ENCODE measurements at places on chromosomes 2 and 18.
A peak's percentile ranks its signal among the peaks of the same experiment; 100 is the strongest.

DNA sequence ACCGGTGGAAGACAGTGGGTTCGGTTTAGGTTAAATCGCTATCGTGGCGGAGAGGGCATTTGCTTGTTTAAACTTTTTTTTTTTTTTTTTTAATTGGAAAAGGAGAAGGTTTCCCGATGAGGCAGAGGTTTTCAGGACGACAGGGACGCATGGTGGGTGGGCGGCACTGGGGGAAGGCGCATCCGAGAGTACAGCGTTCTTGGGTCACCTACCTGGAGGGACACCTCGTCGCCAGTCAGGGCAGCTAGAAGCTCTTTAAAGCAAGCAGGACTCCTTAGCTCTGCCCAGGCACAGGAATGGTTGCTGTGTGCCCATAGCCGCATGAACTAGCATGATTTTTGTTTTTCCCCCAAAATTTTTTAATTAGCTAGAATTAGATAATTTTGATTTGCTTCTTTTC lies 437 bp downstream of the LDLRAD4 start:
- DNase-seq: no peak

DNA sequence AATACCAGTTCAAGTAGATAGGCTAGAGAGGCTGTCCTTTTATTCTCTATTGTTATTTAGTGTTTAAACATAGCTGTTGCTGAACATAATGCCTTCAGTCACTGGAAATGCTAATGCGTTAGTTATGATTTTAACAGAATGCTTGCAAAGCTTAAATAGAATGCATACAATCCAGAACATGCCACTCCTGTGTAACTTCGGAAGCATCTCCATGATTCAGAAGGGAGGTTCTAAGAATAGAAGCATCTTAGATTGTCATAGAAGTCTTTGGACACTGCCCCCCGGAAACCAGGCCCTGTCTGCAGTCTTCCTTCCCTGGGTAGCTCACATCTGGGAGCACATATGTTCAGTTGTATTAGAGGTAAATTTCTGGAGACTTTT lies 73.2 kb downstream of the ZNF532 start:
- no peak for DNase-seq

DNA sequence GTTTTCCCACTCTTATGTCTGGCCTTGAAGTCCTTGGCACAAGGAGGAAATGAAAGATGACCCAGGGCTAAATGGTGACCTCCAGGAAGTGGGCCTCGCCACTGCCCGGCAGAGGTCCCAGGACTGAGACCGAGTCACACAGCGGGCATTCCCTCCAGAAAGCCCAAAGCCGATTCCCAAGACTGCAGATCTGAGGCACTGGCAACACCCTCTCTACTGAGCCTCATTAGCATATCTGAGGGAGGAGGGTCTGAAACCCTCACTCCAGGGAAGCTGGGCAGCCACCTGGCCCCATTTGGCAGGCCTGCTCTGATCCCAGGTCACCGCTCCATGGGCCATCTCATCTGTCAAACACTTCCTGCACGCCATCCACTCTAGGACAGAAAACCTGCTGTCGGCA lies 29.1 kb downstream of the FAM178B start:
- DNase-seq: no peak

DNA sequence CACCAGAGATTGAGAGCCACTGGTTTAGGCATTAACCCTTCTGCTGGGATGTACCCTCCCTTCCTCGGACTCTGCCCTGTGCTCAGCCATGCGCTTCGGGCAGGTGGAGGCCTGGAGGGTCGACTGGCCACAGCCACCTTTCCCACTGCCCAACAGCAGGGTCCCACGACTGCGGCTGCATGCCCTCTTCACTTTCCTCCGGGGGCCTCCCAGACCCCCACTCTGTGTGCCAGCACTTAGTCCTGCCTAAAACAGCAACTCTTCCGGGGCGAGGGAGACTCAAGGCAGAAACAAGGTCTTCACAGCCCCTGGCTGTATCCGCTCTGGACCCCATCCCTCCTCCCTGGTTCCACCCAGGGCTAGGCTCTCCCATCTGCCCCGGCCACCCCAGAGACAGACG lies 31.3 kb upstream of the BIN1 start:
- no peak for DNase-seq

DNA sequence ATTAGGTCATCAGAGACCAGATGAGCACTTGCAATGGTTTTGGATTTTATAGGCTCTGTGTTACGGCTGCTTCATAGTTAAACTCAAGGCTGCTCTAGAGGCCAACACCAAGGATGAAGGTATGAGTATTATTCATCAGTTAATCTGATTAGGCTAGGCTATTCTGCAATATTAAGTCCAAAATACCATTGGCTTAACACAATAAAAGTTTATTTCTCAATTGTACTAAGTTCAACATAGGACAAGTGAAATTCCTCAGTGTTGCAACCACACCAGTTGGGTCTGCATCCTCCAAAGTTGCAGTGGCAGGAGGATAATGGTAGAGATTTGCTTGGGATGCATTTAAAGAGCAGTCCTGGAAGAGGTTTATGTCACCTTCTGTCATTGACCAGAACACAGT lies 538.3 kb upstream of the CDH2 start:
- DNase-seq: no peak

GRCh38 chr2:60379684-60380083 lies 173.8 kb downstream of the BCL11A start:
- no peak for DNase-seq

DNA sequence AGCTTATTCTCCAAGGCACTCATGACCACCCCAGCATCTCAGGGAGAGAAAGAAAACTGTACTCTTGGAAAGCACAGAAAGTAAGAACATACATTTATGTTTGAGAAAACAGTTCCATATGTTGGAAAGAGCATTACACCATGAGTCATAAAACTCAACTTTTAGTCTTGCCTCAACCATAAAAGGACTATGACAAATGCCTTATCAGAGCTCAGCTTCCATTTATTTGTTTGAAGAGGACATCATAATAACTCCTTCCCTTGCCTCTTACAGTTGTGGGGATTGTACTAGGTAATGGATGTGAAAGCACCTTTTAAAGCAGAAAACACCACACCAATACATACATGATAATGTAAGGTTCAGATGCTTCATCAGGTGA lies 370.8 kb downstream of the LNPK start:
- DNase-seq: no peak

DNA sequence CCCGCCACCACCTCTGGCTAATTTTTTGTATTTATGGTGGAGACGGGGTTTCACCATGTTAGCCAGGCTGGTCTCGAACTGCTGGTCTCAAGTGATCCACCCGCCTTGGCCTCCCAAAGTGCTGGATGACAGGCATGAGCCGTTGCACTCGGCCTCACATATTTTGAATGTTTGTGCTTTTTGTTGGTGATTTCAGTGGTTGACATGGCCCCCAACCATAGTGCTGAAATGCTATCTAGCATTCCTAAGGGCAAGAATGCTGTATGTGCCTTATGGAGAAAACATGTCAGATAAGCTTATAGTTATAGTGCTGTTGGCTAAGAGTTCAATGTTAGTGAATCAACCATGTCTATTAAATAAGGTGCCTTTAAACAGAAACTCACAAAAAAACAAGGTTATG lies 8.9 kb downstream of the ZAP70 start:
- DNase-seq: no peak

DNA sequence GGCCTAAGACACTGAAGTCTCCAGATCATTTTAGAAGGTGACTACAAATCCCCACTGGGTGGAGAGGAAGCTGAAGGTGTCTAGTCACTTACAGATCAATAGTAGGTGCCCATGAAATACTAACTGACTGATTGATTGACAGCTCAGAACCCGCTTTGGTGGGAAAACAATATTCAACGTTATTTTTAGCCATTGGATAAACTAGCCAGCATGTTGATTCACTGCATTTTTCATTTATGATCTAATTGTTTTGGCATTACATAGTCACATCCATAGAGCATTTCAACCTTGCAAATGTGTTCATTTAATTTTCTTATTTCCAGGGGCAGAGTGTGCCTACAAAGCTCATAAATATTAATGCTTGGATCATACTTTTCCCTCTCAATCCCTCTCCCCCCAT lies 162.3 kb downstream of the MREG start:
- DNase-seq: no peak

- no peak for DNase-seq
Observed at GRCh38 chr18:59834267-59834666, 65.5 kb upstream of the PMAIP1 start.

DNA sequence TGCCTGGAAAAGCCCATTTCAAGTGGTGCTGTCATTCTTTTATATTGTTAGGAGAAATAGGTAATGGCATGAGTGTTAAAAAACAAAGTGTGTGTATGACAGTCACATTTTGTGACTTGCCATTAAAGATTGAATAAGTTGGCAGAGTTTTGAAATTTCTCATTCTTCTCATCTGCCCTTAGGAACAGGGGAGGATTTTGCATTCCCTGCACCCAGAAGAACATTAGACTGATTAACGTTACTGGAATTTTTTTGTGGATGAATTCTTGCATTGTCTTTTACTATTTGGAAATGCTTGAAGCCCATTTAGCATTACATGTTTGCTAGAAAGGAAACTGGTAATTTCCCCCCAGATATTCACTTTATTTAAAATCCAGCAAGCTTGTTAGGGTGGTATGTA lies 162.2 kb downstream of the BABAM2 start:
- DNase-seq: no peak

GRCh38 chr18:27994571-27994970 lies 182.4 kb downstream of the CDH2 start:
- DNase-seq: no peak

DNA sequence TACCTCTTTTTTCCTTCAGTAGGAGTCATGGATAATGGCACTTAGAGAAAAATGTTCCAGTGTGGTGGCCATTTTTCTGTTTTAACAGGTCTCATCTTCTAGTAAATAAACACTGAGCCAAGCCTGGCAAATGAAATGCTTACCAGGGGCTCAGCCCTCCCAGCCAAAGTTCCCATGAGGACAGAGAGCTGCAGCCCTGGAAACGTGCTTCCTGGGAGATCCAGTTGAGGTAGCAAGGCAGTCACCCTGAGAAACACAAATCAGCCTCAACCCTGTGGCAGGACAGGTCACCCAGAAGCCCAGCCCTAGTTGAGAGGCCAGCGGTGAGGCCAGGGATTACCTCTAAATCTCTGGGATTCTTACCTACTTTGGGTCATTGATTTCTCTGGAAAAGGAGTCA lies 140.1 kb downstream of the LNPK start:
- no peak for DNase-seq

- no peak for DNase-seq
Observed at GRCh38 chr18:58979615-58980014, 114.9 kb downstream of the ZNF532 start.

GRCh38 chr2:109440499-109441156 lies 173.1 kb downstream of the SEPTIN10 start:
- no peak for DNase-seq

- no peak for DNase-seq
Observed at GRCh38 chr2:101123795-101124471, 27.2 kb downstream of the TBC1D8 start.

DNA sequence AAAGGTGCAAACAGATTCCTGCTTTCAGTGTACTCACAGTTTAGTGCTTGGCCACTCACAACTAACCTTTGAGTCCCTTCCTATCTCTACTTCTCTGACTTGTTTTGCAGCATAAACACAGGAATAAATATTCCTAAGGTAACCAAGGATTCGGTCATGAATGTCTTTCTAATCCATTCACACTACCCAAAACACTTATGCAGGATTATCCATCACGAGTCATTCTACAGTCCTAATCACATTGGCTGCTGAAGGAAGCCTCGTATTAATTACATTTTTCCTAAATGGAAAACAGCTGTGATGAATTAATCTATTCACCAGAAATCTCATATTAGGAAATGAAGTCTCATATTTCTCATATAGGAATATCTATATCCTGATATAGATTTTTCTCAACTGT lies 16.3 kb downstream of the RDH14 start:
- DNase-seq: no peak

- DNase-seq: no peak
Observed at GRCh38 chr2:95052804-95053479, 27.4 kb downstream of the MAL start.

DNA sequence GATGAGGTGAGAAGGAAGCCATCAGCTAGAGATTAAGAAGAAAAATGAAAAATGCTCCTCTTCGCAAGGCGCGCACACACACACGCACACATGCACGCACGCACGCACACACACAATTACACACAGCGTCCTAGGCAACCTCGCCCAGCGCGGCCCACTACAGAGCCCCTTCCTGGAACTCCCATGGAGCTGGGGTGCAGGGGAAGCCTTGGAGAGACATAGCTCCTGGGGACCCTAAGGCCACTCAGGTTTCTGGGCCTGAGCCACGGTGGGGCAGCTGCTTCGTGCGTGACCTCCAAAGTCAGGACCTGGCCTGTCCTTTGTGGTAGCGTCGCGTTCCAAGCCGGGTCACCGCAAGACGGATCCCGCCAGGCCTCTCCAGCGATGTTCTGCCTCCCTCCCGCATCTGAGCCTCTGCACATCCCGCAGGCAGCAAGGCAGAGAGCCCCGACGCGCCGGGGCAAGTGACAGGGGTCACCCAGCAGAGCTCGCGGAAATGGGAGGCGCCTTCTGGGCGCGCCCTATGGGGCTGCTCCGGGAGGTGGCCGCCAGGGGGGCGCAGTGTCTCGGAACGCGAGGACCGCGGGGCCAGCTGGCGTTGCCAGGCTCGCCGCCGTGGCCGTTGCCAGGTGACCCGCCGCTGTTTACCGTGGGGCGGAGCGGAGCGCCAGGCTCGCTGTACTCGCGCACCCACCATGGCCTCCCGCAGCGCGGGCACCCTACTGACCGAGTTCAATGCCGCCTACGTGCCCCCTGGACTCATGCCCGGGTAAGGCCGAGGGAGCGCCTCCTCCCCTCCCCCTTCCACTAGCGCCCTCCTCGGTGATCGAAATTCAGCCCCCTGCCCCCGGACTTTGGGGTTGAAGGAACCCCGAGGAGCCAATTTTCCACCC lies 79.0 kb downstream of the CIB4 start:
- peak; percentile 33 for DNase-seq

GRCh38 chr2:70962885-70963878 lies 15.2 kb upstream of the ANKRD53 start:
- DNase-seq: peak; percentile 15

DNA sequence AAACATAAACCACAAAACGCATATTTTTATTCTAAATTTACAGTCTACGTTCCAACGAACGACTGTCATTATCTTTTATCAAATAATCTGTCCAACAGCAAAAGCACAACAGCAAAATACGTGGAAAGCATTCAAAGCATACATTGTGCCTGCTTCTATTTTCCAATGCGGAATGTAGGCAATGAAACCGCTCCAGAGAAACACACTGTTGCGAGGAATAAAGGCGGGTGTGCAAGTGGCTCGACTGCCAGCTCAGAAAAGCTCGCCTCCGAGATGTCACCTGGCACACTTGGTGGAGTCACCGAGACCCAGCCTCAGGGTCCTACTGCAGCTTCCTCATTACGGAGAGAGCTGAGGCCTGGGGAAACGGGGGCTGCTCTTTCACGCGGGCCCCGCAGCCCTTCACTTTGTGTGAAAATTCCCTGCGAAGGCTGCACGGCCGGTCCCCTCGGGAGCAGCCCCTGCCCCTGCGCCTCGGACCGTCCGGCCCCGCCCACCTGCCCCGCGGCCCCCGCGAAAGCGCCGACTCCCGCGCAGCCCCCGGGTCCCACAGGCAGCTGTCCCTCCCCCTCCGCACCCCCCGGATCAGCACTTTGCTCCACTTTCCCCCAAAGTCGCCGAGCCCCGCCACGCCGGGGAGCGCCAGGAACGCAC lies 752 bp downstream of the MGAT4A start:
- peak; percentile 63 for DNase-seq

GRCh38 chr18:59554796-59555335 lies 142.4 kb downstream of the CCBE1 start:
- DNase-seq: no peak

Measured in activated CD4-positive, alpha-beta memory T cell treated with anti-CD3 and anti-CD28 coated beads, Interleukin-2, amount 10 ng/mL, durations not matched to agents 7 days and 5 days (primary cell).